ENCODE measurements at places on chromosomes 16 and 17.

DNA sequence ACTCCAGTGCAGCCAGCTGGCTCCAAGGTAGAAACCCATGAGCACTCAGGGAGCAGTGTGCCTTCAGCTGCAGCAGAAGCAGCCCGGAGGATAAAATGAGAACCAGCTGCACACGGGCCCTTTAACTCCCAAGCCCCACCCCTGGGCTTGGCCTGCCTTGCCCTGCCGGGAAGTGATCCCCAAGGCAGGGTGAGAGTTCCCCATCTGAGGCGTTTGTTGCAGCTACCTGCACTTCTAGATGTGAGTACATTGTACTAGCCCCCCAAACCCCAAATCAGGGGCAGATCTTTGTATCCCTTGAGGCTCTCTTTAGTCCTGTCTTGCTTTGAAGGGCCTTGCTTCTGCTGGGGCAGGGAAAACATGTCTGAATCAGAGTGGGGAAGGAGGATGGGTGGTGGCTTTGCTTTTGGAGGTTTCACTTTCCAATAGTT lies at the start of gene MVP:
Gene MVP, plus strand, starts transcription at position 192 of the 431 bp plus-strand sequence. CDS start 10,088 bp downstream, outside the sequence.
- peak; percentile 75 for DNase-seq

DNA sequence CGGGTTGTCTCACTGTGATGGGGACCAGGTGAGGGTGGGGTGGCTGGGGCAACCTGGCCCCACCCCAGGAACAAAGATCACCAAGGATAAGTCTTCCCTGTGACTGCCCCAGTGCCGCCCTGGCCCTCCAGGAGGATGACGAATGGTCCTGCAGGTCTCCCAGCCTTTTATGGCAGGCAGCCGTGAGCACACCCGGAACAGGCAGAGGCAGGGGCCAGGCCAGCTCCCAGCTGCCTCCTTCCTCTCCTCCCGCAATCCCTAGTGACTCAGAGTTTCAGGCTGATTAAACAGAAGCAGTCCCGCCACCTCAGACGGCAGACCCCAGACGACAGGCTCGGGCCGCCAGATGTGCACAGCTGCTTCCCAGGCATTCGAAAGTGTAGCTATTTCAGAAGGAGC lies 13.3 kb downstream of the JUP start:
- no peak for DNase-seq

DNA sequence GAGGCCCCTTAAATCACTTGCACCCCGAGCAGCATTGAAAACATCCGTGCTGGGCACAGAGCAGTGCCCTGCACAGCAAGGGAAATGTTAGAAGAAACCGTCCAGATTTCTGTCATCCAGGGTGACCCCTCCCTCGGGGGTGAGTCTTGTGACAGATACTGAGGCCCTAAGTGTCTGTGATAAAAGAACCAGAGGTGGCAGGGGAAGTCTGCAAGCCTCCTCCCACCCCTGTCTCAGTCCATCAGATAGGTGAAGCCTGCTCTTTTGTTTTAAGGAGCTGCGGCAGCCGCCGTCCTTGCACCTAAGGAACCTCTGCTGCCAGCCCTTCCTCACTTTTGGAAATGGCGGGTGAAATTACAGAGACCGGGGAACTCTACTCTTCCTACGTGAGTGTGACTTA lies 845 bp upstream of the NAT9 start:
- no peak for DNase-seq

DNA sequence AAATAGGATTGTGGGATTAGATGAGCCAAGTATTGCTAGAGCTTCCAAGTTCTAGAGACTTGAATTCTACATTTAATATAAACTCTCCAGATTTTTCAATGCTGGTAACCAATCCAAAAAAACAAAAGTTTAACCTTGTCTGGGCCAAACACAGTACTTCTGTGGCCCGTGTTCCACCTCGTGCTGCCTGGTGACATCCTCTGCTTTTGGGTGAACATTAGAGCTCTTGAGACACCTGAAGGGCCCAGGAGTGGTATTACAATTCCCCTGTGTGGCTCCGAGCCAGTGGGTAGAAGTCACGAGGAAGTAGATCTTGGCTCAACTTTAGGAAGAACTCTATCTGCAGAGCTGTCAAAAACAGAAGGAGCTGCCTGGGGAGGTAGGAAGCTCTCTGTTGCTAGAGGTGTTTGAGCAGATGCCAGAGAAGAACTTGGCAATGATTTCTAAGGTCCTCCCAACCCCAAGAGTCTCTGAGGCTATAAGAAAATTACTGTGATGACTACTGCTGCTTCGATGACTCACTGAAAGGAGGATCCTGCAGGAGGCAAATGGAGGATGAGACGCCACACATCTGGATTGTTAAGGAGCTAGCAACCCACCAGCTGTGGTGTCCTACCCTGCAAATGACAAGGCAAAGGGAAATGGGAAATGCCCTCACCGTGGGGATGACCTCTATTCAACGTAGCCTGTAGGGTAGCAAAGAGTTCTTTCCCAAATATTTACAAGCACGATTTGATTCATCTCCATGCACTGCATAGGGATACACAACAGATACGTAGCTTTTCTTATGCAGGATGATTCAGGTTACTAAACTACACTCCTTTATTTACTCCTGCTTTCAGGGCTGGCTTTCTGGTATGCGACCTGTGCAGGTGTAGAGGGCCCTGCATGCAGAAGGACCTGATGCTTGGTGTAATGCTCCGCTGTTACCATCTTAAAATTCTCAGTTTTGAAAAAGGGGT lies 45.8 kb upstream of the GAS7 start:
- DNase-seq, result no peak

DNA sequence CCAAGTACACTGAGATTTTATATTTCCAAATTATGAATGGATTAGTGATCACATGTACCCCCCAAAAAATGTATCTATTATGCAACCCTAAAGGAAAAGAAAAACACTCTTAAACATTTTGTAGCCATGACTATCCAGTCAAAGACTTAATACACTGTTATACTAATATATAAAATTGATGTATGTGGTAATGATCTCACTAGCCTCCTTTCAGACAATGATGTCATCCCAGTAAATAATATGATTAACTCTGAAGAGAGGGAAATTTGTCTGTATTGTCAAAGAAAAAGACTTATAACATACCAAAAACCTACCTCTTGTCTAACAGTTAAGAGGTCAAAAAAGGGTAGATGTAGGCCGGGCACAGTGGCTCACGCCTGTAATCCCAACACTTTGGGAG lies 80.7 kb downstream of the USP32 start:
- DNase-seq, result no peak

GRCh38 chr16:87056551-87056950 lies 260.6 kb downstream of the C16orf95 start:
- no peak for DNase-seq

DNA sequence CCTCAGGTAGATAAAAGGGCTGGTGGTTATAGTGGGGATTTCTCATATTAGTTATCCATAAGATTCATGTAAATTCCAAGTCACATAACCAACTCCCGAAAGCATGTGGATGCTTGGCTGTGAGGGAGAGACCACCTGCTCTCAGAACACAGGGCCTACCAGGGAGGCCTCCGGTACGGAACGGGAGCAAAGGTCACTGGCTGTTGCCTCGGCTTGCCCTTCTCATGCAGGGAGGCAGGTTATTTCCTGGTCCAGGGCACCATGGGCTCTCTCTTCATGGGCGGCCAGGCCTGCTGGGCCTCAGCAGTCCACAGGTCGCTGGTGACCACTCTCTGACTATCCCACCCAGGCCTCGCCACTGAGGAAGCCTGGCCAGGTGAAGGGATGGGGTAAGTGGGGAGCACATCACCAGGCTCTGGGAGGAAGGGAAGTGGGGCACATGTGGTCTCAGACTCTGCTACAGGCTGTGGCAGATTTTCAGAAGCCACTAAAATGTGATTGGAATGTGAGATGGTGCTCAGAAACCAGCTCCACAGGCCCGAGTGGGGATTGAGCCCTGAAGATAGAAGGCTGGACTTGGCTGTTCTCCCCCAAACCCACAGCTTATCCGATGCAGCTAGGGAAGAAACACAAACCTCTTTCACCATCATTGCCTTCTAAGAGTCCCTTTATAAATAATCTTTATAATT lies 45.4 kb downstream of the HNF1B start:
- DNase-seq, result no peak

GRCh38 chr16:78745108-78746019 lies 645.9 kb downstream of the WWOX start:
- DNase-seq, result no peak

- peak; percentile 37 for DNase-seq
These were observed 160.6 kb upstream of the RPL38 start for GRCh38 chr17:74042744-74043486.

- DNase-seq, result no peak
These were observed 279.7 kb downstream of the SLC39A11 start for GRCh38 chr17:72812823-72813222.

DNA sequence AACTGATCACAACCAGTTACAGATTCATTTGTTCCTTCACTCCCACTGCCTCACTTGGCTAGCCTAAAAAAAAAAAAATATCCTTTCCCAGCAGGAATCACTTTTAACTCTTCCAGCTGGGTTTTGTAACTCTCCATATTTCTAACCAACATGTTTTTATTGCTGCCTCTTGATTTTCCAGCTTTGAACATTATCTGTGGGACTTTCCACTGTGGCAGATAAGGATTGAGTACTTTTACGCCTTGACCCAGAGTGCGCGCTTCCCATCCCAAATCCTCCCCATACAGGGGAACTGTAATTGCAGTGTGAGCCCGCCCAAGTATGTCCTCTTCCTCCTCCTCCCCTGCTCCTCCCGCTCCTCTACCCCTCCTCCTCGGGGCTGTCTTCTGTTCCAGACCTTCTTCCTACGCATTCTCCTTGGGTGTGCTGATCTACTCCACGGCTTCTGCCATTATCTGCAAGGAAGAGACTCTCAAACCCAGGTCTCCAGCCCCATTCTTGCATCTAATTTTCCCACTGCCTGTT lies 43.4 kb downstream of the CYB5D2 start:
- DNase-seq, result no peak

GRCh38 chr16:65274566-65274965 lies 152.7 kb upstream of the CDH11 start:
- no peak for DNase-seq

- DNase-seq, result no peak
These were observed 2.2 kb downstream of the RASD1 start for GRCh38 chr17:17493986-17494466.

DNA sequence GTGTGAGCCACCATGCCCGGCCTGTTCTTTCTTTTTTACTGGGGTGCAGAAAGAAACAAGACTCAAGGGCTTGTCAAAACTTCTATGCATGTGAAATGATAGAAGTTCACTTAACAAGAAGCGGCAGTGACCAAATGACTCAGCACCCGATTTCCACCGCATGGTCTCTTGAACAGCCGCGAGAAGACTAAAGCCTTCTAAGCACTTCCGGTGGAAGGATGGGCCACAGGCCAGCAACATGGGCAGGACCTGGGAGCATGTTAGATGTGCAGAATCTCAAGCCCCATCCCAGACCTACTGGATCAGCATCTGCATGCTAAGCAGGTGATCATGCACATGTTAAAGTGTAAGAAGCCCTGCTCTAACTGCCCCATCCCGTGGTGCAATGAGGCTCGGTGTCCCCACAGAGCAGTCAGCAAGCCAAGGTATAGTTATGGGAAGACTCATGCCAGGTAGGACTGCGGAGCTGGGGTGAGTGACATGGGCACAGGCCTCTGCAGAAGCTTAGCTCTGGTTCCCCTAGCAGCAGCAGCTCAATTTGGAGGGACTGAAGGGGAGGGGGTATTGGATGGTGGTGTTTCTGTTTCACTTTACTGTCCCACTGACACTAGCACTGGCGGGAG lies 88.5 kb upstream of the HNF1B start:
- DNase-seq, result no peak

- peak; percentile 22 for DNase-seq
These were observed 46.7 kb downstream of the WNT3 start for GRCh38 chr17:46771561-46772474.

GRCh38 chr17:63919311-63919723 lies 678 bp upstream of the GH1 start:
- peak; percentile 2 for DNase-seq

- no peak for DNase-seq
These were observed 80.5 kb downstream of the MYH13 start for GRCh38 chr17:10292057-10292937.

GRCh38 chr17:10745231-10745630 lies 15.4 kb upstream of the TMEM220 start:
- no peak for DNase-seq

DNA sequence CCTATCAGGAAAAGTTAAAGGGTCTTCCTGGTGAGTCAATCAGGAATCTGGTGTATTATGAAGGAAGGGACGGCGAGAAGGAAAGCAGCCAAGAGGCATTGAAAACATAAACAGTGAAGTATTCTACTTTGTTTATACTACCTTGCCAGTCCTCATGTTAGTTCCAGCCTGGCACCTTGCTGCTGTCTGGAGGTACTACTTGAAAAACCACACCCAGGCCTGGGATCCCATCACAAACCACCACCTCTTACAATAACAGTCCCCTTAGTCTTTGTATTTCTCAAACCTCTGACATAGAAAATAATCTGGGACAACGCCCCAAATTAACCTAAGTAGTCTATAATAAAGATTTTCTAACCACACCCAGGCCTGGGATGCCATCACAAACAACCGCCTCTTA lies 676.7 kb upstream of the SOX9 start:
- DNase-seq, result no peak

- no peak for DNase-seq
These were observed 26.6 kb downstream of the CNTNAP4 start for GRCh38 chr16:76303637-76304314.

- no peak for DNase-seq
These were observed 82.2 kb downstream of the MYO1D start for GRCh38 chr17:32794533-32795246.

GRCh38 chr16:81665588-81665987 lies 113.5 kb upstream of the PLCG2 start:
- no peak for DNase-seq

- peak; percentile 61 for DNase-seq
These were observed 69.0 kb upstream of the BCAR1 start for GRCh38 chr16:75320435-75320834.

All from C1 segment of cervical spinal cord (tissue), 14 donors.